ENCODE measurements at places on chromosomes 2 and 18.

DNA sequence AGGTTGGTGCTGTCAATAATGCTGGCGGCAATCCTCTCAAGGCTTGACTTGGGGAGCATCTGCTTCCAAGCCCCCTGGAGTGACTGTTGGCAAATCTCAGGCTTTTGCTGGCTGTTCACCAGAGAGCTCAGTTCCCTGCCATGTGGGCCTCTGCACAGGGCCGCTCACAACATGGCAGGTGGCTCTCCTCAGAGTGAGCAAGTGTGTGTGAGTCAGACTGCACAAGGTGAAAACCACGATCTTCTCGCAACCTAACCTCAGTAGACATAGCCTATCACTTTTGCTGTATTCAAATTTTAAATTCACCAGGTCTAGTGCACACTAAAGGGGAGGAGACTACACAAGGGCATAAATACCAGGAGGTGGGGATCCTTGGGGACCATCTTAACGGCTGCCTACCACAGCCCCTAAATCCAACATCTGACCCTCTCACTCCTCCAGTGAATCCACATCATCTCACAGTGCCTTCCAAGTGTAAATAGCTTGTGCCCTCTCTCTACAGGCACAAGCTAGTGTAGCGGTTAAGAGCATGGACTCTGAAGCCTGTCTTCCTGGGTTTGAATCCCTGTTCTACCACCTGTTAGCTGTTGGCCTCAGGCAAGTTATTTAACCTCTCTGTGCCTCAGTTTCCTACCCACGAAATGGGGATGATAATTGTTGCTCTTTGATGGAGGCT is 187.7 kb upstream of the CXCR4 start:
- no peak for DNase-seq

GRCh38 chr18:11159844-11160243 is 10.5 kb upstream of the PIEZO2 start:
- no peak for DNase-seq

GRCh38 chr18:5284808-5285207 is 10.7 kb downstream of the ZBTB14 start:
- DNase-seq, result no peak

DNA sequence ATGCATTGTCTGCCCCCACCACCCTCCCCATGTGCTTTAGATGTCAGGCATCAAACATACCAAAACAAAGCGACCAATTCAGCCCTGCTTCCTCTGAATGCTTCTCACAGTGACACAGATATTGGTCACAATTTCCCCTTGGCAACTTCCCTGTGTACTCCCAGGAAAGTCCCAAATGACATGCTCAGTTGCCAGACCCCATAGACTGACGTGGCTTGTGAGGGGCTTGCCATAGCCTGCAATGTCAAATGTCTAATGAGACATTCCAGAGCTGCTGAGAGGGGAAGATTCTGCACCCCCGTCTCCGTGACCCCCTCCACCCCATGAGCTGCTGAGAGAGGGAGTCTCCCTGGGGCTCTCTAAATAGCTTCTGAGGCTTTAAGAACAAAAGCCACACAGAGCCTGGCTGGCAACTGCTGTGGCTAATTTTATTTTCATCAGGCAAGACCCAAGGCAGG is 47.3 kb downstream of the RFTN2 start:
- DNase-seq, result peak; percentile 29

DNA sequence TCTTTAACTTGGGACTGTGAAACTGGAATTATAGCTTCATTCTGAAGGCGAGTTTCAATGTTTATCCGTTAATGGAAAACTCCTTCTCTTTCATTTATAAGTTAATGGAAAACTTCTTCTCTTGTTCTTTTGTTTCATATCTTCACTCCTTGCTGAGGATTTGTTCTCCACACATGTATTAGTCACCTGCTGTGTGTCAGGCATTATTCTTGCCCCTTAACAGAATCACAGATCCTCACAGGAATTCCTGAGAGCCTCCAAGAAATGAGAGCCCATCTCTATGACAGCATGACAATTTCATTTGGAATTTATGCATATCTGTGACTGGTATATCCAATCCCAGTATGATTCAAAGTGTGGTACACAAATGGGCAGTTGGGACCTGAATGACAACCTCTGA is 545.8 kb downstream of the BCL11A start:
- DNase-seq, result no peak

- no peak for DNase-seq
These were observed 3.9 kb downstream of the SALL3 start for GRCh38 chr18:78983512-78983911.

DNA sequence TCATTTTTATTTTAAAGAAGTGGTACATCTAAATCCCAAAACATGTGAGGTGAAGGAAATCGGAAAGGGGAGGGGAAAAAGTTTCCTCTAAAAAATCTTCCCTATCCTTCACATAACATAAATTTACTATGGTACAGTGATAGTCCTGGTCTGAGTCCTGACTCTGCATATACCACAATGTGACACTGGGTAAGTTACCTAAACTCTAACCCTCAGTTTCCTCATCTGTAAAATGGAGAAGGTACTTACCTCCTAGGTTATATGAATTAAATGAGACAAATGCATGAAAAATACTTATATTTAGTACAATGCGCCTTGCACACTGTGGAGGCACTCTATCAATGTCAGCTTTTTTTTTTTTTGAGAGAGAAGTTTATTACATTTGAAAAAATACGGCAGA is 42.3 kb downstream of the TRAK2 start:
- DNase-seq, result no peak

- DNase-seq, result peak; percentile 18
These were observed 550.1 kb downstream of the SPAG16 start for GRCh38 chr2:213834331-213834730.

GRCh38 chr18:14925281-14925709 is 177.3 kb downstream of the ANKRD30B start:
- no peak for DNase-seq

GRCh38 chr2:153387203-153387602 is 91.4 kb downstream of the RPRM start:
- no peak for DNase-seq

Measured in T1000 (cell line).